Activated T-helper 1 cell treated with anti-CD3 and anti-CD28 coated beads, Interleukin-12 subunit alpha, Interleukin-12 subunit beta, Interleukin-2, Interleukin-4 antibody, amounts not matched to agents 30 ng/mL and 10 ng/mL and 1 ng/mL, durations not matched to agents 14 hours and 24 hours and 36 hours (primary cell): ENCODE measurements at places on chromosomes 13 and 19.

- no peak for DNase-seq
Observed at GRCh38 chr13:51914137-51914493, 52.3 kb downstream of the CCDC70 start.

DNA sequence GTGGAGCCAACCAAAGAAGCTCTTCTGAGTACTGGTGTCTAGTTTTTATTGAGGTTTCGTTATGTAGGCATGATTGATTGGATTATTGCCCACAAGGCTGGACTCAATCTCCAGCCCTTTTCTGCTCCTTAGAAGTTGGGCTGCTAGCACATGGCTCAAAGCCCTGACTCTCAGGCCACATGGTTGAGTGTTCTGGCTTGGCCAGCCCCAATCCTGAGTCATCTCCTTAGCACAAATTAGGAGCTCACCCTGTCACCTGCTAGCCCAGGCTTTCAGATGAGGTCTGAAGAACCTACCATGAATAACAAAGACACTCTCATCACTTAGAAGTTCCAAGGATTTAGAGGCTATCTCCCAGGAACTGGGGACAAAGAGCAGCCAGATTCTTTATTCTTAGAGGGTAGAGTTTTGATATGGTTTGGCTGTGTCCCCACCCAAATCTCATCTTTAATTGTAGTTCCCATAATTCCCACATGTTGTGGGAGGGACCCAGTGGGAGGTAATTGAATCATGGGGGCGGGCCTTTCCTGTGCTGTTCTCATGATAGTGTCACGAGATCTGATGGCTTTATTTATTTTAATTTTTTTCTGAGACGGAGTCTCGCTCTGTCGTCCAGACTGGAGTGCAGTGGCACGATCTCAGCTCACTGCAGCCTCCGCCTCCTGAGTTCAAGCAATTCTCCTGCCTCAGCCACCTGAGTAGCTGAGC, 11.3 kb downstream of the DPY19L3 start:
- no peak for DNase-seq

DNA sequence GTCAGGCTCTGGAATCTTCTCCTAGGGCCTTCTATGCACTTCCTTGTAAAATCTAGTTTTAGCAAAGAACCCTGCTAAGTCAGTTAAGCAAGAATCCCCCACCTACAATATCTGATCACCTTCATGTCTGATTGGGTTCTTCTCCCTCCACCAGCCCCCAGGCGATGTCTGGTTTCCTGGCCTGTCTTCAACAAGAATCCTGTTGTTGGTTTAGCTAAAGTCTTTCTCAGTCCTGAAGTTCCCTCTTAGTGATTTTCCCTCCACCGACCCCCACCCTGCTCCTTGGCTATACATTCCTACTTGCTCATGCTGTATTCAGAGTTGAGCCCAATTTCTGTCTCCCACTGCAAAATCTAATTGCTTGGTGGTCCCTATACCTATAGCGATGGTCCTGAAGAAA, 35.2 kb upstream of the SLC46A3 start:
- DNase-seq: no peak

- no peak for DNase-seq
Observed at GRCh38 chr13:60662595-60662994, 265.6 kb downstream of the TDRD3 start.

DNA sequence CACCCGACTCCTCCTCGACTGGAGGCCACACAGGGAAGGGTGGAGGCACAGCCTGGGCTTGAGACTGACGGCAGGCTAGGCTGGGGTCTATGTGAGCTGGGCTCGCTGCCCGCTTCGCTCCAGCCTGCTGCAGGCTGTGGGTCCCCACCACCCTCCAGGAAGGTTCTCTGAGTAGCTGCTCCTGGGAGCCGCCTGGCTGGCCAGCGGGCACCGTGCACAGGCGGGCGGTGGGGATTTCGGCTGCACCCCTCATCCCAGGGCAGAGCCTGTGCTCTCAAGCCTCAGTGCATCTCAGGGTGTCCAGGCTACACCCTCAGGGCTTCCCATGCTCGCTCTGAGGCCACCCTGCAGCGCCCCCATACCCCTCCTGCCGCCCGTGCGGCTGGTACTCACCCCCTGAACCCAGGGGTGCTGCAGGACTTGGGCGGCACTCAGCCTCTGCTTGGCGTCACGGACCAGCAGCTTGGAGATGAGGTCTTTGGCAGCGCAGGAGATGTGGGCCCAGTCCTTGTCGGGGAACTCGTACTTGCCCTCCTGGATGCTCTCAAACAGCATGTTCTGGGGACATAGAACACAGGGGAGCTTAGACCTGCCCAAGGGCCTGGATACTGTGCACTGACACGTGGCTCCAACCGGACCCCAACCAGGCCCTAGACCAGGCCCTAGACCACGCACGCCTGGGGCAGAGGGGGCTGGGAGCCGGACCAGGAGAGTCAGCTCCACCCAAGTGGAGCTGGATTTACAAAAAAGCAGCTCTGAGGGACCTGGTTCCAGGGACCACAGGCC, 10.2 kb downstream of the MKNK2 start:
- DNase-seq: no peak
